ENCODE measurements at places on chromosomes 2 and 18.
A peak's percentile ranks its signal among the peaks of the same experiment; 100 is the strongest.

- DNase-seq = no peak
Observed at GRCh38 chr2:73081181-73081671, 9.7 kb upstream of the SFXN5 start.

DNA sequence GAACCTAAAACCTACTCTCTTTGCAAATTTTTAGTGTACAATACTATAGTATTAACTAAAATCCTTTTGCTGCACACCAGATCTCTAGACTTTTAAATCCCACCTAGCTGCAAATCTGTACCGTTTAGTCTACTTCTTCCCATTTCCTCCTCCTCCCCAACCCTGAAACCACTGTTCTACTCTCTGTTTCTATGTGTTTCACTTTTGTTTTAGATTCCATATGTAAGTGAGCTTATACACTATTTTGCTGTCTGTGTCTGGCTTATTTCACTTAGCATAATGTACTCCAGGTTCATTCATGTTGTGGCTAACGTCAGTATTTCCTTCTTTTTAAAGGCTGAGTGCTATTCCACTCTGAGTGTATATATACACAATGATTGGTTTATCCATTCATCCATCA, 18.4 kb upstream of the DSC2 start:
- no peak for DNase-seq

DNA sequence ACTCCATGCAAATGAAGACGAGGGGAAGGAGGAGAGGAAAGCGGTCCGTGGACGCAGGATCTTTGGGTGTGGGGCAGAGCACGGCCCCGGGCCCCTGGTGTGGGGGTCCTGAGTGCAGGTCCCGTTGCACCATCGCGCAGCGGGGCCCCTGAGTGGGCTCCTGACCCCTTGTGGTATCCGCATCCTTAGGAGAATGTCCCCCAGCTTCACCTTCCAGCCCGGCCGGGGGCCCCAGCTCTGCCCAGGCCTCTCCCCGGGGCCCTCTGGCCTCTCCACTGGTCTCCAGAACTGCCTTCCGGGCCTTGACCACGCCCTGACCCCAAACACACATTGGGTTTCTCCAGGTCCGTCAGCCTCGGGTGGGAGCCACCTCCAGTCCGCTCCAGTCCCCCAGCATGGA, 431.8 kb upstream of the SALL3 start:
- no peak for DNase-seq

DNA sequence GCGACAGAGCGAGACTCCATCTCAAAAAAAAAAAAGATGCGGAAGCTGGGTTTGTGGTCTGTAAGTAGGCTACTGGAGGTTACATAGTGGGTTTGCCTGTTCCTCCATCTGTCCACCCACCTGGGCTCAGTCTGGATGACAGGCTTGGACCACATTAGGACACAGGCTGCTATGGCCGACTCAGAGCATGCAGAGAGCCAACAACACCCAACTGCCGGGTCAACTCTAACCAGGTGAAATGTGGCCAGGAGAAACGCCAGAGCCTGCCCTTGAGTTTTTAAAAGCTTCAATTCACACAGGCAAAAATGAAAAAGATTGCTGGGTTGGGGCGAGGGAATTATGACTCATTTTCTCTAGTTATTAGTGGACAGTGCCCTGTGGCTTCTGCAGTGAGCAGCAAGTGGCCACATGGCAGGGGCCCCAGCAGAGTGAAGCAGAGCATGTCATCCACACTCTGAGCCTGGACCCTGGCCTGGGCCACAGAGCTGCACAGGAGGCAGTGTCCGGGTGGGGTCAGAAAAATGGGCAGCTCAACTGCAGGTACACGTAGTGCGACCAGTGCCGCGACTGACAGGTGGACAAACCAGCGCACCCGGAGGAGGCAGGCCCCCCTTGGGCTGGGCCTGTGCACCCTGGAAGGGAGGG, 67.4 kb downstream of the BIN1 start:
- DNase-seq = no peak

GRCh38 chr18:48927286-48928080, 23.3 kb downstream of the SMAD7 start:
- DNase-seq = no peak

DNA sequence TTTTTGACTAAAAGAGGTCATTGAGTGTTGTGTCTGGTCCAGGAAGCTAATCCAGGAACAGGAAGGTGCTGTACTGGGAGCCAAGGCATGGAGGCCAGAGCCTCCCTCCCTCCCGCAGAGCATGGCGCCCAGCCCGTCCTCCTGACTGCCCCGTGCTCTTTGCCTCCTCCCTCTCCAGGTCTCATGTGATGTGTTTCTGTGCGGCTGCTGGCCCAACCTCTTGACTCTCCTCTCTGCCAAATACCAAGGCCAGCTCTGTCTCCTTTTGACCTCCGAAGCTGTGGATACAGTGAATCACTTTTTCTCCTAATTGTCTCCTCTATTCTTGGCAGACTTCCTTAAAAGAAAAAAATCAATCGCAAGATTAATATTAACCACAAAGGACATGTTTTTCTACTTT, 284.1 kb downstream of the PHLPP1 start:
- no peak for DNase-seq

- DNase-seq = no peak
Observed at GRCh38 chr2:198782734-198783133, 675.0 kb downstream of the SATB2 start.

- DNase-seq = no peak
Observed at GRCh38 chr2:11330457-11331142, 13.8 kb downstream of the ROCK2 start.

GRCh38 chr2:148455791-148456190, 188.8 kb upstream of the EPC2 start:
- no peak for DNase-seq

DNA sequence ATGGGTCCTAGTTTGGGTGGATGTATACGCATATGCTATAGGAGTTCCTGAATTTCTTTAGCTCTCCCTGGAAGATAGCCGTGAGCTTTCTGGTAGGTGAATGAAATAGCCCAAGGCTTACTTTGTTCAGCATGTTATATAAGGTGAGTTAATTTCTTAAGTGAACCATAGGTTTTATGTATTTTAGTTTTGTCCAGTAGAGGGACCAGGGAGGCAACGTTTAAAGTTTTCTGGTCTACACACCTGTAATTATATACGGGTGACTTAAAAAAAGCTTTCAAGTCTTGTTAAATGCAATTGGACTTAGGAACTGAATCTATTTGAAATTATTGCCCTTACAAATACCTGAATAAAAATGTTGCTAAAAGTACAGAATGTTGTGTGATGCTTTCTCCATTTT, 402.5 kb upstream of the DDX18 start:
- no peak for DNase-seq

DNA sequence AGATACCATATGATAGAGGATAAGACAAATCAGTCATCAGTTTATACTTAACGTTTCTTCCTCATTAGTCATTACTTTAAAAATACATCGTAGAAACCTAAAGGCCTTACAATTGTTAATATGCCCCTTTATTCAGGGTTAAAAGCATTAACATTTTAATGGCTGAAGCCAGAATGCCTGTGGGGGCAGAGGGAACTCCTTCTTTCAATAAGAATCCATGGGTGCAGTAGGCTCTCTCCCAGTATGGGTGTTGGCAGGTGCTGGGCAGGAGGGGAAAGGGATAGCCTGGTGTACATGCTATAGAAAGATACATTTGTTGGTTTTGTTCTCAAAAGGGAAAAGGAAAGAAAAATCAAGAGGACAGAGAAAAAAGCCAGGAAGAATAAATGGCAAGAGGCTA, 1035.7 kb upstream of the POU3F3 start:
- DNase-seq = no peak

DNA sequence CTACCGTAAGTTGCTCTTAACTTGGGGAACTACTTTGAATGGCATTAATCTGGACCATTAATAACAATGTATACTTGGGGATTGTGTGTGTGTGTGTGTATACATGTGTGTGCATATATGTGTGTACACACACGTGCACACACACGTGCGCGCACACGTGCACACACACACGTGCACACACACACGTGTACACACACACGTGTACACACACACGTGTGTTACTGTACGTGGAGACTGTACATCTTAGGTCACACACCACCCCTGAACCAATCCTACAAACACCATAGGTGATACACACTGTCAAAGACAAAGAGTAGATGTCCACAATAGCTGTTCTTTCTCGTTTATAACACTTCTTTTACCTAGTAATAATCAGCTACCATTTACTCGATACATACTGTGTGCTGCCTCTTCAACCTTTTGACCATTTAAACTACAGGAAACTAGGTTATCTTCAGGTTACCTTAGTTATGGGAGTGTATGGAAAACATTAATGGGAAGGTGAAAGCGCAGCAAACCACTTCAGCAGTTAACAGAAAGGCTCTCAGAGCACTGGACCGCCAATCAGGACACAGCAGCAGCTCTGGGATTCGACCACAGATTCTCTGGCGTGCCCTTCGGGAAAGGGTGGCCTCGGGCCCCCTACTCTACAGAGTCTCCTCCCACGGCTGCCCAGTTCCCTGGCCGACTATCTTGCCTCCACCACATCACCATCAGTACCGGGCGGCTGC, 894 bp upstream of the GCC2 start:
- DNase-seq = no peak

- DNase-seq = no peak
Observed at GRCh38 chr18:37913051-37913450, 347.5 kb upstream of the CELF4 start.

DNA sequence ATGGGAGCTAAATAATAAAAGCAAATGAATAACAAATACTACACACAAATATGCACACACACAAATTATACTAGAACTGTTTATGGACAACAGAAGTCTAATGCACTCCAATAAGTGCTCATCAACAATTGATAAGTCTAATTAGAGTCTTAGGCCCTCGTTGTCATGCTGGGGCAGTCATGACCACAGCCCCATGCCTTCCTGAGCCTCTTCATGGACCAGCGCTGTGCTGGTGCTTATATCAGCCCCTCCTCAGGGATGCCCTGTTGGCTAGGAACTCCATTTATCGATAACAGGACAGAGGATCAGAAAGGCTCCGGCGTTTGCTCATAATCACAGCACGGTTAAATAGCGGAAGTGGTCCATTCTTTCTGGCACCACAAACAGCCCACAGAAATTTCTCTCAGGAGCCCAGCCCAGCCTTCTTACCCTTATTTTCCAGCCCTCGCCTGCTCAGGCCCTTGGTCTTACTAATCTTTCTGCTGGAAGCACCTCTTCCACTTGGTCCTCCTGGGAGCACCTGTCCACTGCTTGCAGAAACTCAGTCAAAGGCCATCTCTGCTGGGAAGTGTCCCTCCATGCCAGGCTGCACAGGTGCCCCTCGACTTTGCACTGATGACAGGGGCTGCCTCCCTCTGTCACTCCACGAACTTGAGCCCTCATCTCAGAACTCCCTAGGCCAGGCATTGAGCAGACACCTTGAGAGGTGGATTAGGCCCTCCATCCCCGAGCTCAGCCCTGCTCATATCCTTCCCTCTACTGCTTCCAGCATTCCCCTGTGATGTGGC, 500.2 kb upstream of the HS6ST1 start:
- DNase-seq = no peak

DNA sequence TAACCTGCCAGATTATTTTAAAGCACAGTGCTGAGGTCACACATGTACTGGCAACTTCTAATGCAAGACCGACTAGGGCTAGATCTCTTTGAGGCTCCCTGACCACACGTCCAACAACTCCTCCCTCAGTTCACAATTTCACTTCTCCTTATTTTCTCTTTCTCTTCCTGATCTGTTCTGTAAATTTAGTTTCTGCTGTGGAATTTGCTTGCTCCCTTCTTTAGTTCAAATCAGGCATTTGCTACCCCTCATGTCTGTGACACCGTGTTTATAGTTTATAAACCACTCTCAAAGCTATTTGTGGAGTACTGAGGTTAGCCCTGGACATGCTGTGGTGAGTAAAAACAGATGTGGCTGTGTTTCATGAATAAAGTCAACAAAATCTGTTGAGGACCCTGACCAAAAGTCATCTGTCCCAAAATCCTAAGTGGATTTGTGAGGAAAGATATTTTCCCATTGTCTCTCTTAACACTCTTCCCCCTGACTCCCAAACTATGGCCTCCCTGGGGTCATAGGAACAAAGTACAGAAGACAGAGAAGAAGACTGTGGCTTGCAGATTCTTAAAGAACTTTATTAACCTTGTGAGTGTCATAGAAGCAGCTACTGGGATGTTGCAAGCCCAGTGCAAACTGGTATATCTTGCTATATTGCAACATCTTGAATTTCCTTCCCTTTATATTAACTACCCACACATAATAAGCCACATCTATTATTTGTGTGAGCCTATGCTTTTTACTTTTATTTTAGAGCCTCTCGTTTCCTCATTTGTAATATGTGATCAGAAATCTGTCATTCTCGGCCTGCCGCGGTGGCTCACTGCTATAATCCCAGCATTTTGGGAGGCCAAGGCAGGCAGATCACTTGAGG, 3.5 kb upstream of the NAGK start:
- DNase-seq = no peak

GRCh38 chr18:76179257-76179656, 315.8 kb downstream of the ZNF516 start:
- DNase-seq = no peak

DNA sequence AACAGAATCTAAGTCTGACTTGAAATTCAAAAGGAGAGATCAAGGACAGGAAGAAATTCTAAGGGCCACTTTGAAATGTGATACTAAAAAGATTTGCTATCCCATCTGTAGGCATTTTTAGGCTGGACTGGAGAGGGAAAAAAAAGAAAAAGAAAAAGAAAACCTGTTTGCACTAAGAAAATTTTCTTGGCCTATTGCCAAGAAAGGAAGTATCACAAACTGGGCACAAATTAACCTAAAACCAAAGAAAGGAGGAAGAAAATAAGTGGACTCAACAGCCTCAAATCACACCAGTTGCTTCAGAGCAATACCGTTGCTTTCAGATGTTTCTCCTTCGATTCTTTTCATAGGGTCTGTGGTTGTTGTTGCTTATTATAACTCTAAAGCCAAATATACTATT, 287.9 kb upstream of the VRK2 start:
- no peak for DNase-seq

GRCh38 chr18:9775178-9775577, 67.1 kb downstream of the RAB31 start:
- DNase-seq = no peak

GRCh38 chr18:51211552-51211951, 14.1 kb upstream of the MEX3C start:
- no peak for DNase-seq

DNA sequence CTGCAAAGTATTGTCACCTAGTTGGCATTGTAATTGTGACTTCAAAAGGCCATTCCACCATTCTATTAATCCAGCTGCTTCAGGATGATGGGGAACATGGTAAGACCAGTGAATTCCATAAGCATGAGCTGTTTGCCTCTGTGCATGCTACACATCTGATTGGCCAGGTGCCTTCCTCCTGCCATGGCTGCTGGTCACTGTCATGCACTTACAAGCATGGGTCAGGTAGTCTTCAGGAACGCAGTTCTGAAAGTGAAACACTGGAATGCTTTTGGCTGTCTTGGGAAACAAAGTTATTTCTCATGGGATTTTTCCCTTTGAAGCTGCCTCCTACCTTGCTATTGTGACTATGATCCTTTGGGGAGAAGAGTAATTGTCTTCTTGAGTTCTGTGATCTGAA, 267.6 kb downstream of the GBX2 start:
- no peak for DNase-seq

- no peak for DNase-seq
Observed at GRCh38 chr2:61853086-61853846, 594 bp downstream of the FAM161A start.

GRCh38 chr2:112001136-112001715, 53.8 kb upstream of the TMEM87B start:
- no peak for DNase-seq

- DNase-seq = peak; percentile 8
Observed at GRCh38 chr2:240620149-240620731, 5.0 kb upstream of the GPR35 start.
